Right kidney (tissue), 9 donors: ENCODE measurements at places on chromosomes 11 and 22.

DNA sequence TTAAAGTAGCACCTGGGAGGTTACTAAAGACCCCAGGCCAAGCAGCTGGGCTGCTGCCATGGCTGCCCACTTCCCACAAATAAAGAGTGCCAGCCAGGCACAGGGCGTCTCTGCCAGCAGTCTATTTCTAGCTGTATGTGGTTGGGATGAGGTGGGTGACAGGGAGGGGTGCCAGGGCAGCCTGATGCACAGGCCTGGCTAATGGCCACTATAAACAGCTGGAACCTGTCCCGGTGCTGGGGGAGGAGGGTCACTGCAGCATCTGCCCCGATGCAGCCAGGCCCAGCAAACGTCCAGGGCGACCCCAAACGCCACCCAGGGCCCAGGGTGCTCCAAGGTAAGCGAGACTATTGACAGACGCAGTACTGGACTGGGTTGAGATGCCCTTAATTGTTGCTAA lies 37.4 kb downstream of the SCUBE1 start:
- no peak for DNase-seq

- no peak for DNase-seq
These were observed 22.0 kb upstream of the P2RY6 start for GRCh38 chr11:73249853-73250783.

DNA sequence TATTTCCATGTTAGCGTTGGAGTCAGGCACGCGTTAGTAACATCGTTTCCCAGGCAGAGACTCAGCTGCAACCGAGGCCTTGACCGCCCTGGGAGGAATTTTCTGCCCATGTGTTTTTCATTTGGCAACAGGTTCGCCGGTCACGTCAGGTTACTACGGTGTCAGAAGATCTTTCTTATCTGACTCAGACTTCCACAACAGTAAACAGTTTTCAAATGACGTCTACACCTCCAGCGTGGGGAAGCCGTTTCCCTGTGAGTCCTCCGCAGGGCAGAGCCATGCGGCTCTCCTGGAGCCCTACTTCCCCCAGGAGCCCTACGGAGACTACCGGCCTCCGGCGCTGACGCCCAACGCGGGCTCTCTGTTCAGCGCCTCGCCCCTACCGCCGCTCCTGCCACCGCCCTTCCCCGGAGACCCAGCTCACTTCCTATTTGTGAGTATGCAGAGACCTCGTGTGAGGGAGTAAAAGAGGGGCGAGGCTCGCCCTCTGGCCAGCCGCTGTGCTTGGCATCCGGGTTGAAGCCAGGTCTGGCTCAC lies 14.3 kb upstream of the POU2AF3 start:
- DNase-seq: no peak

- no peak for DNase-seq
These were observed 6.7 kb downstream of the SYNGR1 start for GRCh38 chr22:39356464-39356863.

GRCh38 chr22:50476868-50477267 lies 2.0 kb upstream of the SBF1 start:
- DNase-seq: no peak

DNA sequence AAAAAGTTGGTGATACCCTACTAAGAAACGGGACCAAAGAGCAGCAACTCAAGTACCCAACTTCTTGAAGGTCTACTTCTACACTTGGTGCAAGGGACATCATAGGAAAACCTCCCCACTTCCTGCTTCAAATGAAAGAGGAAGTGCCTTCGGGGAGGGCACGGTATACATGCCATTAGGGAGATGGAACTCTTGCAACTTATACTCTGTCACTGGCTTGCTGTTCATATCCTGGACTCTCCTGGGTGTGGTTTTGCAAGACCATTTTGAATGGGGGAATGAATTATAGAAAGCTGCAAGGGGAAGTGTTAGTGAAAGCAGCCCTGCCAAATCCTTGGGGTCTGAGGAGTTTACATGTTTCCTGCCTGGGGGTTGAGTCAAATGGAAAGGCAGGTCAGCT lies 41.9 kb downstream of the CSNK2A3 start:
- no peak for DNase-seq
